ENCODE measurements at places on chromosomes 6 and 20.
A peak's percentile ranks its signal among the peaks of the same experiment; 100 is the strongest.

- no peak for DNase-seq
Measured at GRCh38 chr6:797479-798077, 104.6 kb upstream of the EXOC2 start.

GRCh38 chr6:159121486-159121885 lies 47.7 kb upstream of the FNDC1 start:
- no peak for DNase-seq

DNA sequence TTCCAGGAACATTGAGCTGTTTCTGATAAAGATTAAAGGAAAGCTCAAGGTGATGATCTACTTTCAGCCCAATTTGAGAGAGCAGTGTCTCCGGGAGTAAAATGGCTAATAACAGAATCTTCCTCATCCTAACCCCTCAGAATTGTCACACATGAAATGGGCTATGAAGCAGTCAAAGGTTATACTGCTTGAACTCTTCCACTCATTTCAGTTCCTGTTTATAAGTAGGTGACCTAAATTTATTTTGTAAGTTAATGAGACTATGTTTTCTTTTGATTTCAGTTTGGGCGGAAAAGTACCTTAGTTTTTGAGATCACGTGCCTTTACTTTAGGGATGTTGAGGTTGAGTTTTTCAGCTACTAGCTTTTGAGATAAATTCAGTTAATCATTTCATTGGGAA lies 47.2 kb downstream of the QKI start:
- DNase-seq = no peak

DNA sequence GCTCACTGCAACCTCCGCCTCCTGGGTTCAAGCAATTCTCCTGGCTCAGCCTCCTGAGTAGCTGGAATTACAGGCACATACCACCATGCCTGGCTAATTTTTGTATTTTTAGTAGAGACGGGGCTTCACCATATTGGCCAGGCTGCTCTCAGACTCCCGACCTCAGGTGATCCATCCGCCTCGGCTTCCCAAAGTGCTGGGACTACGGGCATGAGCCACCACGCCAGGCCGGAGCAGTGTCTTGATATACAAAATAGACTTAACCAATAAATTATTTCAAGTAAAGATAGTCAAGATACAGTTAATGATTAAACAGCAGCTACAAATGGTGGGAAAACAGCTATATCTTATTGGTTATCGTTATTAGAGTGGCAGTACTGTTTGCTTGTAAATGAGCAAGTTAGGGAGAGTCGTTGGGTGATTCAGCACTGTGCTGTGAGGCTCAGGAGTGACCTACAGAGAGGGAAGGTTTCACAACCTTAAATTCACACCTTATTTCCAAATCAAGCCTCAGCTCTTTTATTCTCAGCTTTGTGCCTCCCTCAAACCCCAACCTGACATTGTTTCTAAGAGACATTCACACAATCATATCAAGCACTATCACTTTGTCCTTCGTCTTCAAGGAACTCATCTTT lies 1128.4 kb upstream of the MAP3K7 start:
- DNase-seq = no peak

- no peak for DNase-seq
Measured at GRCh38 chr20:1934721-1935573, 39.7 kb downstream of the SIRPA start.

DNA sequence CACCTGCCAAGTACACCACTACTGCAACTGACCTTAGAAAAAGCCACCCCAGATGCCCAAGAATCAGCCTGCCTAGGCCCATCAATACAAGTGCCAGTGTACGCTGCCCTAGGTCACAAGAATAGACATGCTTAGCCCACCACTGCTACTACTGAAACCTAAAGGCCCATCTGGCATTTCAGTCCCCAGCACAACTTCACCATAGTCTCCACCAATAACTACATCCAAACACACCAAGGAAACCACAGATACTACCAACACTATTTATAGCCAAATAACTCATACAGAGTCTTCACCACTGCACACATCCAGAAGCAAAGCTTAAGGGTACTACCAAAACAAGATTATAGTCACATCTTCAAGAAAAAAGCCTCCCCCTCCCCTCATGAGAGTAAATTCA lies 28.2 kb downstream of the TREML4 start:
- DNase-seq = no peak

- DNase-seq = no peak
Measured at GRCh38 chr6:6834356-6835222, 246.1 kb downstream of the LY86 start.

- no peak for DNase-seq
Measured at GRCh38 chr6:118710616-118711015, 59.2 kb upstream of the CEP85L start.

DNA sequence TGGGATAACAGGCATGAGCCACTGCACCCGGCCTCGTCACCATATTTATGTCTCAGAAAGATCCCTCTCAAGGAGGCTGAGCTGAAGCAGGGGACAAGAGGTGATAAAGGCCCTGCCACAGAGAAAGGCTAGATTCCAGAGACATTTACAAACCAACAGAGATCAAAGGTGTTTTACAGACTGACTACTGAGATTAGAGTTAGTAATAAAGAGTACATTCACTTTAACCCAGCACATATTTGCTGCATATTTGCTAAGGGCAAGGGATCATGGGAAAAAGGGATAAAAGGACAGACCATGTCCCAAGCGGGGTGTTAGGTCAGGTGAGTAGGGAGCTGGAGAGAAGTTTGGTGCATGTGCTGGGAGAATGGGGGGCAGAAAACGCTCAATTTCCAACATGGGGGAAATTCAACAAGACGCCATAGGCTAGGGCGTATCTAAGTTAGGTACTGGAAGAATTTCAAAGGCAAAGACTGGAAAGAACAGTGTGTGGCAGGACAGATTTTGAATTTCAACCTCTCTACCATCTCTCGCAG lies 43.8 kb upstream of the SEC63 start:
- DNase-seq = no peak

- DNase-seq = no peak
Measured at GRCh38 chr6:53238311-53238710, 89.7 kb upstream of the GCM1 start.

GRCh38 chr6:63333440-63333839 lies 13.7 kb upstream of the LGSN start:
- DNase-seq = no peak

DNA sequence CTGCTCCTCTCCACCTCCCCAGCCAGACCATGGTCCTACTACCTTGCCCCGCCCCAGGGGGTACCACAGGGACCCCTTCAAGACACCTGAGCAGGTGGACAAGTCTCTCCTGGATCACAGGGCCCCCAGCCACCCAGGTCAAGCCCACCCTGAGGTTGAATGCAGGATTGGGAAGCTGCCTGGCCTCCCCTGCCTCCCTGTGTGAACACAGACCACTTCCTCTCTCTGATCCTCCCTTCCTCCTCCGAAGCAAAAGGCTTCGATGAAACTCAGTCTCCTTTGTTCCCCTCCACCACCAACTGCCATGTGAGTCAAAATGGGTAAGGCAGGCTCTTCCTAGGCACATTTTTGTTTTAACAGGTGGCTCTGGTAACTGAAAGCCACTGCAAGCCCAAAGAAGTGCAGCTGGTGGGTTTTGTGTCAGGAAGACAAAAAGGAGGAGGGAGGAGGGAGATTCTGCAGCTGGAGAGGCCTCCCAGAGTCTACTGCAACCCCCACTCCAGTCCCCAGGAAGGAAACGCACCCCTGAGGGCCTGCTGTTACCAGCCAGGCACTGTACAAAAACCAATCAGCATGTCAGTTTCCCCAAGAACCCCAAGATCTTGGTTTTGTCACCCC lies 5.4 kb downstream of the ADA start:
- DNase-seq = no peak

DNA sequence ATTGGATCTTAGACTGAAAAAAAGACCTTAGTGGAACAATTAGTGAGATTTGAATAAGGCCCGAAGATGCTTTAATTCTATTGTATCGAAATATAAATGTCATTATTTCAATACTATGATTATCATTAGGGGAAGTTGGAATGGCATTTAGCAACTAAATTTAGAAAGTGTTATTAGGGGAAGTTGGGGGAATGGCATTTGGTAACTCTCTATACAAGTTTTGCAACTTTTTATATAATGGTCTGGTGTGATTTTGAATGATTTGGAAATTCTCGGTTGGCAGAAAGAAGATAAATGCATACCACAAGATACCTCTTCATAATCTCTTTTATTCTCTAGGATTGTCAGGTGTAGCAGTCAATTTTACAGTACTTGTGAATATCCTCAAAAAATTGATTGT lies 49.2 kb downstream of the RNF144B start:
- DNase-seq = no peak

GRCh38 chr6:114997813-114998292 lies 655.0 kb upstream of the HS3ST5 start:
- DNase-seq = no peak

DNA sequence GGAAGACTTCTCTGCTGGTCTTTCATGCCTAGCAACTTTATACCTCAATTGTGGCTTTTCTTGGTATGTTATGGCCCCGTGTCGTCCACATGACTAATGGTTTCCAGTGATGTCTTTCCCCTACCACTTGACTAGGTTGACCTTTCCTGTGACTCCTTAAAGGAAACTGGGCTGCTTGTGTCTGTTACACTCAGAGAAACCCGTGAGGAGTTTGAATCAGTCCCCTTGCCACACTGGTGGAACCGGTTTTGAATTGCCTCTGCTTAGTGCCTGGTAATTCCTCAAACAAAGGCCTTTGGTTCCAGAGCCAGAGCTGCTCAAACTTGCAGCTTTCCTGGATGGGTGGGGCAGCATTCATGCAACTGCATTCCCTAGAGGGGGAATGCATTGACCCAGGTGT lies 21.9 kb downstream of the ECT2L start:
- no peak for DNase-seq

- DNase-seq = no peak
Measured at GRCh38 chr6:112501705-112502104, 154.6 kb downstream of the RFPL4B start.

GRCh38 chr20:57568088-57568896 lies 7.4 kb downstream of the PCK1 start:
- no peak for DNase-seq

- no peak for DNase-seq
Measured at GRCh38 chr6:87070741-87071140, 24.2 kb downstream of the CGA start.

DNA sequence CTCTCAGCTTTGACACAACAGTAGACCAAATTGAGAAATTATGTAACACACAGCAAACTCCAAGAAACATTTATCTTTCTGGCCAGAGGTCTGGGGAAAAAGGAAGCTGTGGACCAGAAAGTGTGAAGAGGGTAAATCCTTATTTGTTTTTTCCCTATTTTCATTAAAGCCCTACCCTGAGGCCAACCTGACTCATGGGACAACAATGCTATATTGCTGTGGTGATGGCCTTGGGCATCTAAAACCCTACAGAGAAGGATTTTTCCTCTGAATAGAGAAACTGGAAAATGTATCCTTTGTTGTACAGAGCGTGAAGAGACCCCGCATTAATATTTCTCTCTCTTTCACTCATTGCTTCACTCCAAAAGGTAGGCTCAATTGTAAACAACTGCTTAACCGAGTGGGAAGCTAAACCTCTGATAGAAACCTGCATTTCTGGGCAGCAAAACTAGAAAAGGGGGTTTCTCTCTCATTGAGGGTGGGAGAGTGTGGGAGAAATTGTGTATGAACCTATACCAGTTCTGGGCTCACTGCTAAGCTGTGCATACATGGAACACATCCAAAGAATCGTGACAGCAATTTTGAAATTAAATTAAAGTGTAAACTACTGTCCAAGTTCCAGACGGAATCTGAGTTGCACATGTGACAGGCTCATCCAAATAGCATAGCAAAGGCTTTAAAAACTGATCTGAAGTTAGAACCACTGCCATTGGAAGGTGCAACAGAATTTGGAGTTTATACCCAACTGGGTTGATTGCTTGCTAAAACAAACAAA lies 175.5 kb downstream of the CLVS2 start:
- DNase-seq = no peak

DNA sequence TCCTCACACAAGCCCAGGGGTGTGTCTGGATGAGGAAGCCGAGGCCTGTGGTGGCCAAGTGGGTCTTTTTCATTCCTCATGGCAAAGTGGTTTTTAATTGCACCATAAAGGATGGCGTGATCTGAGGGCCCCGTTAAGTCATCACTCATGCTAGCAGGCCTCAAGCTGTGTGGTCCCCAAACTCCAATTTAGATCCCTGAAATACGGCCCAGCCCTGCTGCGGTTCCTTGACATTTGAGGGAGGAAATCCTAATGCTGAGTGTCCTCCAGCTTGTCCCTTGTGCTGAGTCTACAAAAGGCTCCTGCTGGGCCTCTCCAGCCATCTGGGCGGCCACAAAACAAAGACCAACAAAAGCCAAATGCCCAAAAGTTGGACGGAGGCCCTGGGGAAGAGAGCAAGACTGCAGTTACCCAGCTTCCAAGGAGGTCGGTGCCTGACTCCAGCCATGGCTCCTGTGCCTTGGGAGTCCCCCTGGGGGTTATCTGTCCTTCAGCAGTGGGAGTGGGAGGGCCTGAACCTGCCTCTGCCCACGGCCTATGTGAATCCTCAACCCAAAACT lies 162.3 kb upstream of the PDE10A start:
- no peak for DNase-seq

DNA sequence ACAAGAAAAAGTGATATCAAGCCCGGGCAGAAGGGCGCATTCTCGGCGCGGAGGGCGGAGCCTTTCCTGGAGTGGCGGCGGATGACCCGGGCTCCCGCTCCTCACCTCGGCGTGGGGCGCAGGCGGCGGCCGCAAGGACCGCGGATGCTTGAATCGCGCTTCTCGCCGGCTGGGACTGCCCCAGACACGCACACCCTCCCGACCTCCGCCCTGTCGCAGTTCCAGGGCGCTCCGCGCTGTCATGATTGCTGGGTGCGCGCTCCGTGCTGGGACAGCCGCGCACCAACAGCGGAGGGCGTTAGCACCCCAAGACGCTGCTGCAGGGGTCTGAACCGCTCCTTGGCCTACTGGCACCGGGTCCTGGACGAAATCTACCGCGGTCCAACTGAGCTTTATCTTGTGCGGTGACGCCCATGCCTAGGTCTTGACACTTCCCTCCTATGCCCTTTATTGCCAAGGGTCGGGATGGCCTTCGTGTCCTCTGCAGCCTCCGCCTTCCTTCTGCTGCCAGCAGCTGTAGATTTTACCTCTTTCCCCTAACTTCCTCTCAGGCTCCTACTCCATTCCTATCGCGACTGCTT lies 43.3 kb downstream of the IRAK1BP1 start:
- DNase-seq = peak; percentile 12

All from HuH-7.5 (cell line).